ENCODE measurements at places on chromosomes 2 and 18. TPM values are rescaled to one million over a fixed set of nuclear protein-coding genes. Genes with fewer than 3 reads are reported as not detected.

The XIRP2 gene
- total RNA-seq, result 0.09 TPM

GRCh38 chr2:44348400-44348799, 12.9 kb downstream of the PREPL start:
- peak; percentile 89 for DNase-seq

The FN1 gene
- total RNA-seq, result 3,314 TPM

GRCh38 chr18:3526421-3527354, 76.7 kb downstream of the TGIF1 start:
- DNase-seq, result no peak

The RSAD2 gene
- 0.63 TPM for total RNA-seq

GRCh38 chr2:143824791-143825190, 695.1 kb downstream of the ZEB2 start:
- no peak for DNase-seq

The SFT2D3 gene
- total RNA-seq, result 7.0 TPM

The MAP3K19 gene
- total RNA-seq, result not detected

The ABCB11 gene
- not detected for total RNA-seq

DNA sequence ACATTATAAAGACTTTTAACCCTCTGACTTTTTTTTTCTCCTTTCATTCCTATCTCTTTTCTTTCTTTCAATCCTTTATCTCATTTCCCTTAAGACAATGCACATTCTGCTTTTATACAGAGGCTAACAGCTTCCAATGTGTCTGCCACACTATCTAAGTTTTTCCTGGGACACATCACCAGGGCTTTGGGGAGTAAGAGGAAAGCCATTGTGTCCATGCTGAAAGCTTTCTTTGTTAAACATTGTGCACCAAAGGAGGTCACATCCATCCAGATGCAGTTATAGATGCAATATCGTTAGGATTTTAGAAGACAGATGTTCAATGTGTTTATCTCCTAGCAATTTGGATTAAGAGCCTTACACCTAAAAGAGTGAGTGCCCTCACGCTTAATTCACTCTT, 534.1 kb downstream of the CNTNAP5 start:
- DNase-seq, result no peak

DNA sequence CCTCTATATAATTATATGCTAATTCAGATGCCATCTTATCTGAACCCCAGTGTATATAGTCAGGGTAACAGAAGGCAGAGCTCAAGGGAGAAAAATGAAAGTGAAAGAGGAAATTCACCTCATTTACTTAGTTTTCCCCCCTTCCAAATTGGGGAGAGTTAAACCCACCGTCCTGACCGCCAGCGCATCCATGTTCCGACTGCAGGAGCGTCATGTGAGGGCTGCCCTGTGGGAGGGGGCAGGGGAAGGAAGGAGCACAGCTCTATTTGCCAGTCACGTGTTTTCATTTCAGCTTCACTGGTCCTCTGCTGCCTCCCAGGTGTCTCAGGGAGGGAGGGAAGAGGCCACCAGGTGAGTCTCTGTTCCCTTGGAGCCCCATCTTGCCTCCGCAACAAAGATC, 13.2 kb downstream of the CNNM4 start:
- DNase-seq, result no peak

The CAMKMT gene
- total RNA-seq, result 15.0 TPM

The ALK gene
- total RNA-seq, result 0.27 TPM

GRCh38 chr2:120348737-120349439, 3.0 kb downstream of the INHBB start:
- DNase-seq, result no peak

DNA sequence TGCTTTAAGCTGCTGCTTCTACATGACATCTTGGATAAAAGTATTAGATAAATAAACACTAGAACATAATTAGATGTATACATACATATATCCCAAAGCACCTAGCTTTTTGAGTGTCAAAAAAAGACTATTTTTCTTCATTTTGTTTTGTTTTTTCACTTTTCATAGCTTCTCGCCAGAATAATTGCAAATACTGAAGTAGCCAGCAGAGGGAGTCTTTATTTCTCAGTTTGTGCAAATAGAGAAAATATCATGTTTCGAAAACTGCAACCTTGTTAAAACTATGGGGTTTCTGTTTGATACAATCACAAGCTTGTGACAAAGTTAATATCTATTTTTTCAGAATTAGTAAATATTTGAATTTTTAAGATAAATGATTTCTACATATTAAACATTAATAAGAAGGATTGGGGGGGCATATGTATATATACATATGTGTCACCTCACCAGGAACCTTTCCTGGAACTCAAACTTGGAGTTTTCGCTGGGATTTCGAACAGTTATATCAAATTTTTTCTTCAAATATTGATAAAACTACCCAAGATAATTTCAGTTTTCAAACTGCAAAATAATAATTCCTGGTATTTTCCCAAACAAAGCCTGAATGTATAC, 61.0 kb downstream of the GRB14 start:
- peak; percentile 70 for DNase-seq

DNA sequence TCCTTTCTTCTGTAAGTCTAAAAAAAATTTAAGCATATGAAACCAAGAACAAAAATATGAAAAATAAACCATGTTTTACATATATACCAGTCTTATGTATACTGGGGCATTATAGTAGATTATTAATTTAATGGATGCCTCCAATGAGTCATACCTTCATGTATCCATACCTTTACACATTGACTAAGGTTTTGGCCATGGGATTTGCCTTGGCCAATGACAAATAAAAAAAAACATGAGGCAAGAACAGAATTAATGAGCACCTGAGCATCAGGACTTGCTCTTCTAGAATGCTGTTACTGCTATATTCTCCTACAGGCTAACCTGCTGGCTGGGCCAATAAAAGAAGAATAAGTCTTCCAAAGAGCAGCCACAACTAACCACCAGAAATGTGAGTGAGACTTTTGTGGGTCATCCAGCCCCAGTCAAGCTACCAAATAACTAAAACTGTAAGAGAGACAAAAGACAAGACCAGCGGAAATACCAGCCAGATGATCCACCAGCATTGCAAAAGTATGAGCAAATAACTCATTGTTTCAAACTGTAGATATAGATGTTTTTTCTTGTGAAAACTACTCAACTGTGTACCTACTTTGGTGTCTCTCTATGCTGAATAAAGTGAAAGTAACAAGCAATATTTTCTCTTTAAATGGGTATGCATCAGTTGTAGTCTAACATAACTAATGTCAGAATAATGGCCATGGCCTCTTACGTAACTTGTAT, 749.6 kb upstream of the VRK2 start:
- DNase-seq, result peak; percentile 28

DNA sequence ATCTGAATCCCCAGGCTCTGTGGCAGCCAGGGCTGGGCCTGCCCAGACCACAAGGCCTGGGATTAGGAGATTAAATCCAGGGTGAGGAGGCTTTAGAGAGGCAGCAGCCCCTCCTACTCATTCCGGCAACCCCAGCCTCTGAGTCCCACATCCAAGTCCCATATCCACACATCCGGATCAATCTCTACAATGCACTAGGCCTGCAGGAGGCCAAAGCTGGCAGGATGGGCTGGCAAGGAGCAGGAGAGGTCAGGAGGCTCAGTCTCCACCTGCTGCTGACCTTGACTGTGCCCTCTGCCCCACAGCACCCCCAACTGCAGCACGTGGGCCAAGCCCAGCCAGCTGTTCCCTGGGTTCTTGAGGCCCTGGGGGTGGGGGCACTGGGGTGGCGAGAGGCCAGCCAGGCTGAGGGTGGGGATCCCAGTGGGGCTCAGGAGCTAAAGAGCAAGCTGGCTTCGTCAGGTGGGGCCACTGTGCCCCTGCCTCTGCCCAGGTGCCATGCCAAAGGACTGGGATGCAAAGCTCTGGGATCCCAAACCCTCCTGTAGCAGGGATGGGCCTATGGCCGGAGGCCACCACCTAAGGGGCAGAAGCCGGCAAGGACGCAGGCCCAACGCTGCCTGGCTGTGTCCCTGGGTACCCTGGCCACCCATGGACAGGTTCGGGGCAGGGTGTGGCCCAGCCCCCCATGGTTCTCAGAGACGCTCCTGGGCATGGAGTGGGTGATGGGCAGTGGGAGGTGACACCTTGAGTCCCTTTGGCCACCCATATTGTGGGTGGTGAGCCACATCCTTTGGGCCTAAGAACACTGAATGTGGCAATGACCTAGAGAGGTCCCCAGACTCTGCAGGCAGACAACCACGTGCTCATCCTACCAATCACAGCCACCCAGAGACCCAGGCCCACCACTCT, 3.2 kb downstream of the KIF1A start:
- DNase-seq, result no peak

- peak; percentile 37 for DNase-seq
Measured at GRCh38 chr2:172972005-172972619, 103.5 kb upstream of the MAP3K20 start.

- no peak for DNase-seq
Measured at GRCh38 chr2:65778137-65778536, 345.7 kb upstream of the SPRED2 start.

DNA sequence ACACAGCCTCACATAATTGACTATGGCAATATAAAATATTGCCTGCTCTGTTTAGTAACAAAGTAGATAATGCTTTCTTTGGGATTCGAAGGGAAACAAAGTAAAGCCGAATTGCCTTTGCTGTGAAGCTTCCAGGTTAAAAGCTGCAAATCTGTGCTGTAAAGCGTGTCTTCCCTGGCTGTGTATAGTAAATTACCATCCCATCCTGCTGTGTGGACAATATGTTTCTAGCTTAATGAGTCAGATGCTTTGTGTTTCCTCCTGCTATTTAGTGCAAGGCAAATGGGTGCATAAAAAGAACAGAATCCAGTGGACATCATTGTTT, 265.1 kb downstream of the SOCS6 start:
- DNase-seq, result no peak

The DES gene
- total RNA-seq, result 4.7 TPM

The SMC6 gene
- total RNA-seq, result 31.0 TPM

The TMEM87B gene
- 40.2 TPM for total RNA-seq

The LTBP1 gene
- 947 TPM for total RNA-seq

GRCh38 chr18:45730832-45731575, 7.0 kb downstream of the SLC14A1 start:
- DNase-seq, result no peak

- DNase-seq, result no peak
Measured at GRCh38 chr2:232976666-232977437, 36.2 kb downstream of the NGEF start.

The EN1 gene
- total RNA-seq, result 0.63 TPM

DNA sequence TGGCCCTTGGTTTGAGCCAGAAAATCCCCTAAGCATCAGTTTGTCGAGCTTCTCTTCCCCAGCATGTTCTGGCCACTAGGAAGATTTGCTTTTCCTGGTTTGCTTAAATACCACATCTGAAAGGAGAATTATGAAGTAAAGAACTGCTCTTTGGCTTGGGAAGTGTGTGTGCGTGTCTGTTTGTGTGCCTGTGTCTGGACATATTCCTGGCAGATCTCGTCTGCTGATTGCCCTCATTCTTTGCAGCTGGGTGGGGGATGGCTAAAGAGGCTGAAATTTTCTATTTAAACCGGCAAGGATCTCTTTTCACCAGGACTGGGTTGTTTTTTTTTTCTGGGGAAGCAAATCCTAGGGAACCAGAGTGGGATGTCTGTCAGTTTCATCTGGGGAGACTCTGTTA, 57.3 kb upstream of the MBOAT2 start:
- peak; percentile 17 for DNase-seq

- no peak for DNase-seq
Measured at GRCh38 chr2:33005057-33005456, 58.3 kb downstream of the LTBP1 start.

DNA sequence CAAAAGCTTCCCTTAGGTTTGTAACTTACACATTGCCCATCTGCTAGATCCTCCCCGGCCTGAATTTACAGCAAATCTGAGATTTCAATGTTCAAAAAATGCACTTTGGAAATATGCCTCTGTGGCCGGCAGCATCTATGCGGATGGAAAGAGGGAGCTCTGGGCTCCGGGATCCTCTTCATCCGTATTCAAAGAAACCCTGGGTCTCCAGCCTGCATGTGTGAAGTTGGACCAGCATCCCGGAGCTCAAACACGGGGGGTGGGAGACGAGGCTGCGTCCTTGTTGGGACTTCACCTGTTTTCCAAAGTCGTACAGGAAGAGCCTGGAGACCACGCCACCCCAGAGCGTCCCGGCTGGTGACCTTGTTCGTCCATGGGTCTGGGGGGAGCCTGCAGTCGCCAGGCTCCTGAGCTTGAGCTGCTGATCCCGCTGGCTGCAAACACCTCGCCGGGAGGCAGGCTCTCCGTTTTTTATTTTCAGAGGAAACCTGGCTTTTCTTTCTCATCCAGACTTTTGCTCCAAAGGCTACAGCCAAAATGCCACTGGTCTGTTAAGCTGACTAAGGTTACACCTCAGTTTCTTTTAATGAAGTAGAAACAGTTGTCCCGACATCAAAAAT, 77.4 kb downstream of the PTGR3 start:
- peak; percentile 11 for DNase-seq

DNA sequence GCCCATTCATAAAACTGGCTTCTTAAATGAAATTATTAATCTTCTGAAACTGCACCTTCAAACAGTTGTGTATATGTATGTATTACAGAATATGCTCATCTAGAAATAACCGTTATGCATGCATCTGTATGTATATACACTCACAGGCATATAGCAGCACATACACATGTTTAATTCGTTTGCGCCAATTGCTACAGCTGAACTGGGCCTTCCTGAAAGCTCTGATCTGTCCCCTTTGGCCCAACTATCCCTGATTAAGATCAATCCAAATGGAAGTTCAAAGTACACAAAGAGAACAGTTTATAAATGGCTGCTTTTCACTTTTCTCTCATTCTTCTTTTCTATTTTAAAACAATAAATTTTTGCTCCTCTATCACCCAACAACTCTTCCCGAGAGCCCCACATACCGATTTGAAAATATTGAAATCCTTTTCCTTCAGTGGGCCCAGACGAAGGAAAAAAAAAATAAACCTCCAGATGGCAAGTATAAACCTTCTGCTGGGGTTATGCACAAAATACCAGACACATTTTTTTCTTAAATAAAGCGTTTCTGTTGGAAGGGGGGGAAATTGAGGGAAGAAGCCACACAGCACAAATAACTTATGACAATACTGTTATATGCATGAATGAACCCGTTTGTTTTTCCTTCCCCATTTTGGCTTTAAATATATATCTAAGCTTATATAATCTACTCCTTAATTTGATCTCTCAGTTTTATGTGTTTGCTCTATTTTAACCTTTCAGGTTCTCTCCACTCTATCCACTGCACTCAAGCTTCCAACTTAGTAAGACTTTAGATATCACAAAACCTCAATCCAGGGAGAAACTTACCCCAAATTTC, 267.3 kb downstream of the TCF4 start:
- DNase-seq, result peak; percentile 33

The C18orf54 gene
- total RNA-seq, result 12.7 TPM

- no peak for DNase-seq
Measured at GRCh38 chr2:241912021-241912555, 42.6 kb downstream of the RTP5 start.
